ENCODE measurements at places on chromosomes 3 and 15.
A peak's percentile ranks its signal among the peaks of the same experiment; 100 is the strongest.

DNA sequence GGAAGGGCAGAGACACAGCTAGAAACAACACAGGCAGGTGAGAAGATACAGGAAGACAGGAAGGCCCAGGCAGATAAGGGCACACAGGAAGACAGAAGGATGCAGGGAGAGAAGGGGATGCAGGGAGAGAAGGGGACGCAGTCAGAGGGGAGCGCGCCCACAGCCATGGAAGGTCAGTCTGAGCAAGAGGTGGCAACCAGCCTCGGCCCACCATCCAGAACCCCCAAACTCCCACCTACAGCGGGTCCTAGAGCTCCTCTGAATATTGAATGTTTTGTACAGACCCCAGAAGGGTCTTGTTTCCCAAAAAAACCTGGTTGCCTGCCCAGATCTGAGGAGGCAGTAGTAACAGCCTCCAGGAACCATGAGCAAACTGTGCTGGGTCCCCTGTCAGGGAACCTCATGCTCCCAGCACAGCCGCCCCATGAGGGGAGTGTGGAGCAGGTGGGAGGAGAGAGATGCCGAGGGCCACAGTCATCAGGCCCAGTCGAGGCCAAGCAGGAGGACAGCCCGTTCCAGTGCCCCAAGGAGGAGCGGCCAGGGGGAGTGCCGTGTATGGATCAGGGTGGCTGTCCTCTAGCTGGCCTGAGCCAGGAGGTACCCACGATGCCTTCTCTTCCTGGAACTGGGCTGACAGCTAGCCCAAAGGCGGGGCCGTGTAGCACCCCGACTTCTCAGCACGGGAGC, 27.6 kb upstream of the SLC28A1 start:
- DNase-seq: no peak

DNA sequence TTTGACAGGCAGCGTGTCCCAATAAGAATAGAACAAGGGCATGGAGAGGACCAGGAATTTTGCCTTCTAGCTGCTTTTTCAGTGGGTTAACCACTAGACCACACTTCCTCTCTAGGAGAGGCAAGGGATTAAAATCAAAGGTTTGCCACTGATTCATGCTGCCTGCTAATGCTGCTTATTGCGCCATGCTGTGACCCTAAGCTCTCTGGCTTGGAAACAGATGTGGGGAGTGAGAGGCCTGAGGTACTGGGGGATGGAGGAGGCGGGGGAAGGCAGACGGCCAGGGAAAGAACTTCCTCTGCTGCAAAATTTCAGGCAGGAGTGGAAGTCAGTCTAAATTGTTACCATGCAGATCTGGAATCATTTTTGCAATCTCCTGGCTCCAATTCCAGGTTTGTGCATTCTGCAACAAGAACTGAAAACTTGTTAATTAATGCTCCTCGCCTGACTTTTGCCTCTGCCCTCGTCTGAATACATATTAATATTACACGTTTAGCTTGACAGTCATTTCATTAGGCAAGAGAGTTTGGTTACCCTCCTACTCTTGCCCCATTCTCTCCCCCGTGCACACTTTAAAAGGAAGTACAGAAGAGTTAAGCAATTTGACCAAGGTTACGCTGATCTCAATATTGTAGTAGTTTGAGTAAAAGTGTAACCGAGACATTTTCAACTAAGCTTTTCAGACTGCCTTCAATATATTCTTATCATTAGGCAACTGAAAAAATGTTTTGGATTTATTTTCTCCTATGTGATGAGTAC, 121.7 kb upstream of the SPRED1 start:
- peak; percentile 17 for DNase-seq

DNA sequence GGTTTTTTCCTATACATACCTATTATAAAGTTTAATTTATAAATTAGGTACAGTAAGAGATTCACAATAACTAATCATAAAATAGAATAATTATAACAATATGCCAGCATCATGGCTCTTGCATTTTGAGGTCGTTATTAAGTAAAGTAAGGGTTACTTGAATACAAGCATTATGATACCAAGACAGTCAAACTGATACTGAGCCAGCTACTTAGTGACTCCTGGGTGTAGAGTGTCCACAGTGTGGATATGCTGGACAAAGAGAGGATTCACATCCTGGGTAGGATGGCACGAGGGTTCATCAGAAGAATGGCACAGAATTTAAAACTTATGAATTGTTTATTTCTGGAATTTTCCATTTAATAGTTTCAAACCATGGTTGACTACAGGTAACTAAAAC, 157.2 kb upstream of the IL12A start:
- no peak for DNase-seq

- DNase-seq: no peak
Measured at GRCh38 chr15:80777137-80777536, 2.0 kb upstream of the CEMIP start.

GRCh38 chr3:117616227-117616626, 906.6 kb downstream of the TUSC7 start:
- no peak for DNase-seq
